ENCODE measurements at places on chromosomes 1 and 21.

DNA sequence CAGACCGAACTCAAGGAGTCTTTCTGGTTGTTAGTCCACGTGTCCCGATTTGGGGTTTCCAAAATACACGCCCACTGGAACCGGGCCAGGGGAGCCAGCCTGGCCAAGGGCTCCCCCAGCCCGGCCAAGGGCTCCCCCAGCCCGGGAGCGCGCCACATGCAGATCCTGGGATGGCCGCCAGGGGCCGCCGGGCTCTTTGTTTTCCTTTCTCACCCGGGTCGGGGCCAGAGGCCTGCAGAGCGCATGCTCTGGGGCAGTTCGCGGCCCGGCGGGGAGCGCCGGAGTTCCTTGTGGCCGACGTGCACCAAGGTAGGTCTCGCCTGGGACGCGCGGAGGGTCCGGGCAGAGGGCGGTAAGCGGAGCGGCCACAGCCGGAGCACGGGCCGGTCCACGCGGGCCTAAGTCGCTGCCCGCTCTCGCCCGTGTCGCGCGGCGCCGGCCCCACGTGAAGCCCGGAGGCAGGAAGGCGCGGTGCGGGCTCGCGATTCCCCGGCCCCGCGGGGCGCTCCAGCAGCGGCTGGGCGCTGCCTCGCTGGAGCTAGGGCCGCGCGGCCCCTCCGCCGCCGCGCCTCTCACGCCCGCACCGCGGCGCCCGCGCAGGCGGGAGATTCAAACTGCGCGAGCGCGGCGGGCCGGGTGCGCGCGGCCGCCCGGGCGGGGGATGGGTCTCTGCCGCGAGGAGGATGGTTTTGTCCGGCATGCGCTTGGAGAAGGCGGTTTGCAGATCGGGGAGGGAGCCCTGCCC, 12.3 kb downstream of the RCC1 start:
- DNase-seq: peak; percentile 80

- no peak for DNase-seq
These were observed 522 bp downstream of the RC3H1 start for GRCh38 chr1:174021591-174022079.

- DNase-seq: no peak
These were observed 18.3 kb upstream of the PLEKHA6 start for GRCh38 chr1:204377800-204378668.

GRCh38 chr1:241823925-241824324, 24.1 kb upstream of the EXO1 start:
- no peak for DNase-seq

- DNase-seq: no peak
These were observed at the start of gene GNG4 for GRCh38 chr1:235649368-235650163. Gene GNG4 (minus strand): TSS chr1:235649784. CDS start chr1:235583838, 65,946 bp downstream.

DNA sequence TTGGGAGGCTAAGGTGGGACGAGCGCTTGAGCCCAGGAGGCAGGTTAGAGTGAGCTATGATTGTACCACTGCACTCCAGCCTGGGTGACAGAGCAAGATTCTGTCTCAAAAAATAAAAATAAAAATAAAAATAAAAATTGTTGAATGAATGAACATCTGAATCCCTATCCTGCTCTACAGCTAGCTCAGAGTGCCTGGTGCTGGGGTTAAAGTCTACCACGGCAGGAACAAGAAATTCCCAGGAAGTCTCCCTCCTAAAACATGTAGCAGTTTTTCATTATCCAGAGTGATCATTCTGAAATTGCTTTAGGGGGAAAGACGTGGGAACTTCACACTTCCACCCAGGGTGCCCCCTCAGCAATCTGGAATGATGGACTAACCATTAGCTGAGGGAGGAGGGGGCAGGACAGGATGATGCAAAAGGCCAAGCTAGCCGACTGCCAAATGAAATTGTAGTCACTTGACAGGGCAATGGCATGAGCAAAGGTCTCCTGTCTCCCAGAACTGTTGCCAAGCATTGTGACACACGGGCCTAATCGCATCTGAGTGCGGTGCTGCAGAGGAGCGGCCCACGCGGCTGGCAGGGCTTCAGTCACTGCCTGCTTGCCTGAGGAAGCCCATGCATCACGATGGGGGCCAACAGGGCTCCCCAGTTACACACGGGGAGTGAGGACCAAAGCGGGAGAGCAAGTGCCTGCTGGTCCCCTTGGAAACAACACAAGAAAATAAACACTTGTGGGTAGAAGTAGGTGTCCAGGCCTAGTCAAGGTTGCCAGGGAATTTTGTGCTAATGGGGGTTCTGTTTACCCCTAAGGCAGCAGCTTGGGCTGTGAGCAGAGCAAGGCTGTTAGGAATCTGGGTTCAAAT, 85.7 kb downstream of the NENF start:
- no peak for DNase-seq

DNA sequence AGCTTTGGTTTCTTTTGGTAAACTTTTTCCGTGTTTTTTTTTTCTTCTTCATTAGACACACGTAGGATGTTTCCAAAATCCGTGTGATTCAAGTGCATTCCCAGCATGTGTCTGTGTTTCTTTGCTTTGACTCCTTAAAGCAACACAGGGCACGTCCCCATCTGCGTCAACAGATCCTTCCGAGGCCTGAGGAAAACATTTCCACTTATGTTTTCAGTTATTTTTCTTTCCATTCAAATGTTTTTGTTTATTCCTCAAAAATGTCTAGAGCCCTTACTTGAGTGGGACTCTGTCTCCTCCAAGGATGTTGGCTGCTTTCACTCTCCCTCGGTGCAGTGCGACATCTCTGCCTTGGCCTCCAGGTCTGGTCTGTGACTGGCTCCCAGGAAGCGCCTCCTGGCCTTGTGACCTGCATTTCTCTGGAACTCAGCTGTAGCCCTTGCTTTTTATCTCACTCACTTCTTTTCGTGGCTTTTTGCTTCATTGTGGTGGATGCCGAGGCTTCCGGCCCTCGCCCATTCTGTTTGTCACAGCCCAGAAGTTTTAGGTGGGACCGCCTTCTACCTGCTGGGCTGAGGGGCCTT, 31.3 kb upstream of the SLC19A1 start:
- no peak for DNase-seq

- no peak for DNase-seq
These were observed at the start of gene PLPPR4 for GRCh38 chr1:99264201-99265021. Gene PLPPR4 (plus strand): TSS chr1:99264492. CDS start chr1:99264594, 102 bp downstream.

- DNase-seq: no peak
These were observed 144.0 kb downstream of the ROR1 start for GRCh38 chr1:63917571-63918417.

DNA sequence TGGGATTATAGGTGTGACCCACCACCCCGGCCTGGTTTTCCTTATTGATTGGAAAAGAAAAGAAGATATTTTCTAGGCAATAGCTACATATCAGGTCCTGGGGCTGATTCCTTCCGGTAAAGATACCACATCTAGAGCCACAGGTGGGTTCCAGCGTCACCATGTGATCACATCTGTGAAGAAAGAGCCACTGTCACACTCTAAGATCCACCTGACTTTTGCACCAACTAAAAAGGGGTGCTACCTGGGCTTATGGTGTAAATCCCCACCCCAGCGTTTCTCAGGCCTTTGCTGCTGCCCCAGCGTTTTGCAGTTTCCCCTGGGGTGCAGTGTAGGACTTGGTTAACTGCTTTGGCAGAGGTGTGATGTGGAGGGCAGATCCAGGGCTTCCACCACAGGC, 22.3 kb upstream of the PDE9A start:
- DNase-seq: no peak

DNA sequence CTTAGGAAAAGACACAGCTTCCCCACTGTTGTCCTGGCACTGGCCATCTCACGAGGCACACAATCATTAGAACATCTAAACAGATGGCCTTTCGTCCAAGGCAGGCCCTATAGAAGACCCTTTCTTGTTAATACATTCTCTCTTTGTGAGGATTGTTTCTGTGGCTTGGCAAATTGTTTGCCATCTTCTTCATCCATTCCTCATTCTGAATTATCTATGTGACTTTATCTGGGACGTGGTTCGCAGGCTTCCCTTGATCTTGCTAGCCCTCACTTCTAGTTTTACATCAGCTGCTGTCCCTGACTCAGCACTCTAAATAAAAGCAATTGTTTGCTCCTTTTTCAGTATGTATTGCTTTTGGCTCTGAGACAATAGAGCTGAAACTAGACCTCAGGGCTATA, 101.1 kb upstream of the ZC3H11B start:
- DNase-seq: no peak

- no peak for DNase-seq
These were observed 196.9 kb upstream of the USP24 start for GRCh38 chr1:55412060-55412459.

DNA sequence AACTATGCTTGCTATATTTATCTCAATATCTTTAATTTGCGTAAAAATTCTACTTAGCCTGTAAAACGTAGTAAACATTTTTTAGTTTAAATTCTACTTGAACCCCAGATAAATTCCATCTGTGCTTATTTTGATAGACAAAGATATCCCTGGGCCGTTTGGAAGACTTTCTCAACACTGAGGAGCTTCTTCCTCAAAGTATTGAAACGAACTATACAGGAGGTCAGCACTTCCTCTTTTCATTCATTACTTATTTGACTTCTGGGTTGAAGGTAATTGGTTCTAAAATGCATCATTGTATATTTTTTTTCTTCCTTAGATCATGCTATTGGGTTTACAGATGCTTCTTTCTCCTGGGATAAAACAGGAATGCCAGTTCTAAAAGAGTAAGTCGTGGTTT, 74.7 kb downstream of the HSPA13 start:
- no peak for DNase-seq

GRCh38 chr1:166384948-166385347, 218.1 kb upstream of the FAM78B start:
- DNase-seq: no peak

- DNase-seq: no peak
These were observed 4.3 kb downstream of the REN start for GRCh38 chr1:204161609-204162493.

DNA sequence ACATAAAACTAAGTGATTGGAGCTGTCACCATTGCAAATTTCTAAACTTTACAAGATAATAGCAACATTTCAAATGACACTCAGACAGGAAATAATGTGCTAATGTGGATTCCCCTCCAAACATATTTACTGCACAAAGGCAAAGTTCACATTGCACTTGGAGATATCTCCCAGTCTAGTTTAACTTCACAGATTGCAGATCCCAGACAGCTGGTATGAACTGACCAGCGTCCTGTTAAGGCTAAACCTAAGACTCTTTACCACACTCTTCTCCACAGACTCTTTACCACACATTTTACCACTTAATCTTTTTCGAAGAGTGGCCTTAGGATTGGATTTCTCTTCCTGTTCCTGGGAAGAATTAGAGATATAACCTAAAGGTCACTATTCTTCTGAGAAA, 40.6 kb upstream of the HSD3B1 start:
- no peak for DNase-seq

- DNase-seq: no peak
These were observed 579.6 kb upstream of the NR5A2 start for GRCh38 chr1:199447906-199448305.

- no peak for DNase-seq
These were observed 61.3 kb downstream of the NFASC start for GRCh38 chr1:204931768-204932572.

DNA sequence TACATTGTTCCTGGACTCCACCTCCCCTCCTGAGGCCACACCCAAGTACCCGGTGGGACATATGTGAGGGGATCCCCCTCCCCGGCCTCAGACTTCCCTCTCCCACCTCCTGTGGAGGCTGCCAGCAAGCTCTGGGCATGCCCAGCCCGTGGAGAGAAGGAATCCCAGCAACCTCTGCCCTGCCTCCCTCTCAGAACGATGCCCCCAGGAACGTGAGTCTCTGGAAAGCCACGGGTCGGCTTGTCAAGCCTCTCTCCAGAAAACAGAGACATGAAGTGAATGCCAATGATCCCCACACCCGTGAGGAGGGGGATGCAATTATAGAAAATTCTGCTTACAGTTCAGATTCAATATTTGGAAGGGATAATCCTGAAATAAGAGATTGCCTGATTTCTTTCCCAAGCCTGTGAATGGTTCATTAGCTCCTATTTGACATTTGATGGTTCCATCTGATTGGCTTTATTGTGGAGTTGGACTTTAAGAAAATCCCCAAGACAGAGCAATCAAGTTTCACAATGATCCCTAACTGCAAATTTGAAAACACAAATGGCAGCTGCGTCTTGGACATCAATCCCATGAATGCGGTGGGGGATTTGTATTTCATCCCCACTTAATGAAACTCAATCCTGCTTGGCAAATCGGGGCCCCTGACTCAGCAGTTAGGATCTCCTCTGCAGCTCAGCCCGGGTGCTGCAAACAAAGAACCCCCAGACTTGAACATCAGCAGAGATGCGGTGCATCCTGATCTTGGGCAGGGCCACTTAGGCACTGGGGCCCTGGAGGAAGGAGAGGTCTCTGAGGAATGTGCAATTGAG, 9.1 kb upstream of the GUCA2B start:
- no peak for DNase-seq

GRCh38 chr1:216111842-216112241, 311.4 kb downstream of the USH2A start:
- DNase-seq: no peak

- DNase-seq: no peak
These were observed 46.3 kb upstream of the VAV3 start for GRCh38 chr1:108011295-108011694.

- no peak for DNase-seq
These were observed 13.6 kb downstream of the DNAJC11 start for GRCh38 chr1:6688001-6688400.

DNA sequence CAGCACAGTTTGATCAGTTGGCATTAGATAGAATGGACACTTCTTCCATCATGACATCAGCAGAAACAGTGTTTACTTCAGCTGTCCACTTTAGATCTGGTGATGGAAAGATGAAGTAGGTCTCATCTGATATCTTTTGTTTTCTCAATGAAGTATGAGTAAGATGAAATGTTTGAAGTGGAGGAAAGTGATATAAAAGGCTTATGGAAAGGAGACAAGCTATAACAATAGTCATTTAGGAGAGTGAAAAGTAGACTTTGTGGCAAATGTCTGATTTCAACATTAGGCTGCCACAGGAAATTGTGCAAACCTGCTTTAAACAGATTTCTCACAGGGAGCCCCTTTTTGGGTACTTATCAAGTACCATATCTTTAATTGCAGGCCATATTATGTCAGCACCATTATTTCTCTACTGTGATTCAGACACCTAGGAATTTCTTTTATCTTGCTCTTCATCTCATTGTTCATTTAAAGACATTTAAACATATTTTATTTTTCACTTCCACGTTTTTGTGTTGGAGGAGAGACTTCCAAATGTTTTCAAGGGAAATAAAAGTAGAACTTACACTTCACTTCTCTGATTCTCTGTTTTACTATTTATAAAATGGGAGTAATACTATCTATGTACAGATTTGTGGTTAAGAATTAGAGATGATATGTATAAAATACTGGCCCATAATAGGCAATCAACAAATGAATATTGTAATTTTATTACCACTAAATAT, 18.1 kb downstream of the PDC start:
- no peak for DNase-seq

- no peak for DNase-seq
These were observed 202.1 kb upstream of the SGIP1 start for GRCh38 chr1:66331658-66332547.

GRCh38 chr1:145729196-145729595, 9.9 kb downstream of the CD160 start:
- DNase-seq: no peak

DNA sequence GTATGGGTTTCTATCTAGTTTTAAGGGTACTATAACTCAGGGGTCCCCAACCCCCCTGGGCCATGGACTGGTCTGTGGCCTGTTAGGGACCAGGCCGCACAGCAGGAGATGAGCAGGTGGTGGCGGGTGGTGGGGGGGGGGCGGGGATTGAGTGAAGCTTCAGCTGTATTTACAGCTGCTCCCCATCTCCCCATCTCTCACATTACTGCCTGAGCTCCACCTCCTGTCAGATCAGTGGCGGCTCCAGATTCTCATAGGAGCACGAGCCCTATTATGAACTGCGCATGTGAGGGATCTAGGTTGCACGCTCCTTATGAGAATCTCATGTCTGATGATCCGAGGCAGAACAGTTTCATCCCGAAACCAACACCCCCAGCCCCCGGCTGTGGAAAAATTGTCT, 95.1 kb upstream of the SLC45A1 start:
- no peak for DNase-seq

Data from omental fat pad (tissue), 4 donors.